Muscle of back (tissue), 13 donors: ENCODE measurements at places on chromosomes 7 and 10. TPM values are rescaled to one million over a fixed set of nuclear protein-coding genes. Genes with fewer than 3 reads are reported as not detected.

The TRRAP gene
- 23.1 TPM for polyA plus RNA-seq

The SCIN gene
- polyA plus RNA-seq: 0.28 TPM

DNA sequence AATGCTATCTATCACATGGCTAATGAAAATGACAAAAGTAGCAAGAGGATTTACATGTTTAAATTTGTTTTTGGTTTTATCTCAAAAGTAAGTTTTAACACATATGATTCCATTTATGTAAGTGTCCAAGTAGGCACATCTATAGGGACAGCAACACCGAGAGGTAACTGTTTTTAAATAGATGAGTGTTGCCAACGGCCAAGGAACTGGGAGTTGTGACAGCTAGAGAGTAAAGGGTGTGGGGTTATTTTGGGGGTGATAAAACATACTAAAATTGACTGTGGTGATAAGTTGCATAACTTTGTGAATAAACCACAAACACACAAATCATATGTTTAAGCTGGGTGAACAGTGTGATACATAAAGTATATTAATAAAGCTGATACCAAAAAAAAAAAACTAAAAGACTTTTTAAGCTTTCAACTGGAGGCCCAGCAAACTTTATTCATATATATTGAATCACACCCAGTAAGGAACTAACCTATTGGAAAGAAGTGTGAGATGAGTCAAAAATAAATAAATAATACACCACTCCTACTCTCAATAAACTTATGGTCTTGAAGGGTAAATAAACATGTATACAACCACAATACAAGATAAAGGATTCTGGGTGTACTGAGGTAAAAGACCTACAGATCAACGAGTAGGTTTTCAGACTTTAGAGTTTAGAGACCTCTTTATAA, 33.0 kb downstream of the LRRC72 start:
- DNase-seq: no peak

- DNase-seq: peak; percentile 27
Observed at GRCh38 chr7:65216469-65216868, 157.2 kb upstream of the ZNF92 start.

DNA sequence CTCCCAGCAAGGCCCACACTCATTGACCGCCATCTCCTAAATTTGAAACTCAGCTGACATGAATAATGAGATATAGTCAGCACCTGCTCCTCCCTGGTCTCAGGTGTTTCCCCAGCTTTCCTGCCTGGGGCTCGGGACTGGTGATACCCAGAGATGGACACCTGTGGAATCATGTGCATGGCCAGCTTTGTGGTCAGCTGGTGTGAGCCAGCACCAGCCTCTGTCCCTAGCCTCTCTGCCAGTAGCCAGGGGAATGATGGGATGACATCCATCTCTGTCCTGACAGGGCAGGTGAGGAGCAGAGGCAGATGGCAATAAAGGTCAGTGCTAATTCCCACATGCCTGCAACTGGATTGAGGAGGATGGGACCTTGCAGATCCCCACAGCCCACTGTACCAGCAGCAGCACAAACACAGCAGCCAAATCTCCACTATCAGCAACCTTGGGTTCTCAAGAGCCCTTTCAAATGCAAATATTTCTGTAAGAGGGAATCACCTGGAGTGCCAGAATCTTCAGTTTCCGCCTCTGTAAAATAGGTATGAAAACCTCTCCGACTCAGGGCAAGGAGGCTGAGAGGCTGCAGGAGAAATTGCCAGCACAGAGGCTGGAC, 329.2 kb upstream of the ZMIZ1 start:
- no peak for DNase-seq

DNA sequence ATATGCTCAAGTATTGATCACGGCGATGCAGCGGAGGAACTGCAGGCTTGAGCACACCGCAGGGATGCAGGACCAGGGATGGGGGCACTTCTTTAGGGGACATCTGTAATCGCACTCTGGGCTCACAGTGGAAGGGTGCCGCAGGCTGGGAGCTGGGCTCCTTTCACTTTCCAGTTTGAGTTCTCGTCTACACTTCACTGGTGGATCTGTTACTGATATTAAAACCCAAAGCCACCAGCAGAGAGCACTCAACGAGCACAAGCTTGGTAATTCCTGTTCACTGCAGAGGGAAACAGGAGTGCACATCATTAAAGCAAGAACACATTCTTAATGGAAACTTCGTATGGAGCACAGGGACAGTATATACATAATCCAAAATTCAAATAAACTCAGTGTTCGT, 91.3 kb downstream of the PARD3 start:
- DNase-seq: peak; percentile 81

- no peak for DNase-seq
Observed at GRCh38 chr10:47152861-47153349, 147.1 kb upstream of the GDF10 start.

GRCh38 chr7:138396251-138397070, 63.6 kb upstream of the TRIM24 start:
- DNase-seq: no peak

- no peak for DNase-seq
Observed at GRCh38 chr7:102313997-102314780, 27.5 kb downstream of the SH2B2 start.

The ABCF2 gene
- 18.1 TPM for polyA plus RNA-seq

DNA sequence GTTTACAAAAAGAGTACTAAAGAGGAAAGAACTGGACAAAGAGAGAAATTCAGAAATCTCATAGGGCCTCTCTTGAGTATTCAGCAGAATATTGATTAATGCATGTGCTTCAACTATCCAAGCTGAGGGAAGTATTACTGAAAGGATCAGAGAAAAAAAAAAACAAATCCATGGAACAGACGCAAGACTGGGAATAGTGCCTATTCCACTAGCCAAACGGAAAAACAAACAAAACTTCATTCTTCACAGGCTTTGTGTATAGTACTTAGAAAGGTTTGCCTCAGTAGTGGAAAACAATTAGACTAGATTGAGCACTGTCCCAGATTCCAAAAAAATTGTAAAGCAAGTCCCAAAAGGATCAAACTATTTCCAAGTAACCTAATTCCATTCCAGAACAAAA, 106.2 kb downstream of the TFEC start:
- peak; percentile 84 for DNase-seq

The SRGN gene
- 15.1 TPM for polyA plus RNA-seq

GRCh38 chr10:61904733-61905725, 3.5 kb downstream of the ARID5B start:
- DNase-seq: peak; percentile 60

DNA sequence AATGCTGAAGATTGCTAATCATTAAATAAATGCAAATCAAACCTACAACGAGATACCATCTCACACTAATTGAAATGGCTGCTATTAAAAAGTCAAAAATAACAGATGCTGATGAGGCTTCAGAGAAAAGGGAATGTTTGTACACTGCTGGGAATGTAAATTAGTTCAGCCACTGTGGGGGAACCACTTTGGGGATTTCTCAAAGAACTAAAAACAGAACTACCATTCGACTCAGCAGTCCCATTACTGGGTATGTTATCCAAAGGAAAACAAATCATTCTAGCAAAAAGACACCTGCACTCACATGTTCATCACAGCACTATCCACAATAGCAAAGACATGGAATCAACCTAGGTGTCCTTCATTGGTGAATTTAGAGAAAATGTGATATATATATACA, 379.0 kb upstream of the CNTNAP2 start:
- no peak for DNase-seq

DNA sequence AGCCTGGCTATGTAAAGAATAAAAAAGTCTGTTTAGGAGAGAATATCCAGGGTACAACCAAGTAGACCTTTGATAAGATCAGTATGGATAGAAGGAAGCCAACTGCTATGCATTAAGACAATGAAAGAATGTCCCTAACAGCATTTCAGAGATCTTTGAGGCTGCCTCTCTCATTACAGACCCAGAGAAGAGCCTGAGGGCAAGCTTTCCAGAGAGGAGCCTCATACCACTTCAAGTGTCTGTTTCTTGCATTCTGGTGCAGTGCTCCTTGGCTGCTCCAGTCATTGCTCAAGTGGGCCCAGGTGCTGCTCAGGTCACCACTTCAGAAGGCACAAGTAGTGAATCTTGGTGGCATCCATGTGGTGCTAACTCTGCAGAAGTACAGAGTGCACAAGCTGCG, 514.0 kb downstream of the PLXDC2 start:
- DNase-seq: no peak

The FGL2 gene
- polyA plus RNA-seq: 31.0 TPM

DNA sequence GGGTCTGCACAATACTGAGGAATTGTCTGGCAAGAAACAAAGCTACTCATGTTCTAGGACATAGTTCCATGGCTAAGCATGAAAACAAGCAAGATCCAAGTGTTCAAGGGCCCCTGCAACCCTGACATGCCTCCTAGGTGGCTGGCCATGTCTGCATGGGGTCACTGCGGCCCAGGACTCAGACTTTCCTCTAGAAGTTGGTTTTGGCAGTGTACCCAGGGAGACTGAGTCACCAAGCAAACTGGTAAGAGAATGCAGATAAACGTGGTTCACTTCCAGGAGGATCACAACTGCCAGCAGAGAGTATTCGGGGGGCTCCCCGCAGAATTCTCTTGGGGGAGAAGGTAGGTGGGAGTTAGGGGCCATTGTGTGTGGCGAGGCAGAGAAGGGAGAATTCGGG, 7.4 kb upstream of the PFKFB3 start:
- no peak for DNase-seq

DNA sequence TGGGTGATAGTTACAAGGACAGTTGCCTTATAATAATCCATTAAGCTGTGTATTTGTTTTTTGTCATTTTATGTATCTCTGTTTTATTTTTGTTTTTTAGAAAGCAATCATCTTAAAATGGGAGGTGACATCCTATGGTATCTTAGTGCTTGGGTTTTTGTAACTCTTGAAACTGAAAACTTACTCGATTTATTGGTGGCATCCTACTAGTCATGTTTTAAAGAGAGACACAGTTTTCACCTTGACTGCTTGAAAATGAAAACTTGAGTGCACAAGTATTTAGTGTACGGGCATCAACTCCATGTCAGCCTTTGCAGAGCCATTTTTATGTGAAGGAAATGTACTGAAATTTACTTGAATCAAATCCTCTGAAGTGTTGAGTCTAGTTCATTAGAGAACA, 103.8 kb upstream of the SAMD8 start:
- DNase-seq: no peak

The SEMA3A gene
- polyA plus RNA-seq: 35.3 TPM

DNA sequence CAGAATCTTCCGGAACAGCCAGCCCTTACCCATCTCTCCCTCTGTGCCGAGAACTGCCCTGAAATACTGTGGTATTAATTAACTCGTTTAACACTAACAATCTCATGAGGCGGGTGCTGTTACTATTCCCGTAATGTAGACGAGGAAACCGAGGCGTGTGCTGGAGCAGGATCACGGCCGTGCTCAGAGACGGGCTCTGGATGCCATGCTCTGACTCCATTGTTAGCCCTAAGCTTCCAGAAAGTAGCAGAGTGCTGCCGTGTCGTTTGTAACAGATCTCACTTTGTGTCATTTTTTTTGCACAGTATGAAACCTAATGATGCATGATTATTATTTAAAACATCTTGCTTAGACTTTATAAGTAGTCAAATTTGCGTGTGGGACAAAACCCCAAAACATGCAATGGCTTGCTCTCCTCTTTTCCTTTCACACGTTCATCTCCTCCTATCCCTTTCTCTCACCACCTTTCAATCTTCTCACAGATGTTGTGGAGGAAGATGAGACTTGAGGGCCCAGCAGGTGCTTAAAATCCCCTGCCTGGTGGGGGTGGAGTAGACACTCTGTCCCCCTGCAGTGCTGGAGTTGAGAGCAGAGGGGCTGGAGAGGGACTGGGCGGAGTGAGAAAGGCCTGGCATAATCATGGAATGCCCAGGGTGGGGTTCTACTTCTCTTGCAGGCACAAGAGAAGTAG, 482 bp upstream of the ACTR3C start:
- DNase-seq: no peak
